ENCODE measurements at places on chromosomes 7 and 10.

DNA sequence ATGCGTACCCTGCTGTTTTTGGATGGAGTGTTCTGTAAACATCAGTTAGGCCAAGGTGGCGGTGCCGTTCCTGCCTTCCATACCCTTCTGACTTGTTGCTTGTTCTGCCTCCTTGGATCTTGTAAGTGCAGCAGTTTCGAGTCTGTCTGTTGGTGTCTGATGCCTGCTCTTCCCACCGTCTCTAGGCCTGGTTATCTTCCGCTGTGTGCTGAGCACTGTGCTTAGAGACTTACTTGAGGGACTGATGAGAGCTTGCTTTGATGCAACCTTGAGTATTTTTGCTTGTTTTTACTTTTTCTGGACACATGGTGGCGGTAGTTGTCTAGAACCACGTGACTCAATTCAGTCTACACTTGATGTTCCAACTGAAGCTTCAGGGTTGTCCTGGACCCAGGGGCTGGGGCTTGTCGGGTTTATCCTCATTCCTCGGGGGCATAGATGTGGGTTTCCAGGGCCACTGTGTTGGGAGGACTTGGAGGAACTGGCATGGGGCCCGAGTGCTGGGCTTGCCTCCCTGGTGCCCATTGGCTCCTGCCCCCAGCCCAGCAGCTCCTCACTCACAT, 14.4 kb upstream of the SPRN start:
- DNase-seq, result no peak

- DNase-seq, result no peak
Observed at GRCh38 chr10:130226012-130226411, 89.8 kb downstream of the GLRX3 start.

DNA sequence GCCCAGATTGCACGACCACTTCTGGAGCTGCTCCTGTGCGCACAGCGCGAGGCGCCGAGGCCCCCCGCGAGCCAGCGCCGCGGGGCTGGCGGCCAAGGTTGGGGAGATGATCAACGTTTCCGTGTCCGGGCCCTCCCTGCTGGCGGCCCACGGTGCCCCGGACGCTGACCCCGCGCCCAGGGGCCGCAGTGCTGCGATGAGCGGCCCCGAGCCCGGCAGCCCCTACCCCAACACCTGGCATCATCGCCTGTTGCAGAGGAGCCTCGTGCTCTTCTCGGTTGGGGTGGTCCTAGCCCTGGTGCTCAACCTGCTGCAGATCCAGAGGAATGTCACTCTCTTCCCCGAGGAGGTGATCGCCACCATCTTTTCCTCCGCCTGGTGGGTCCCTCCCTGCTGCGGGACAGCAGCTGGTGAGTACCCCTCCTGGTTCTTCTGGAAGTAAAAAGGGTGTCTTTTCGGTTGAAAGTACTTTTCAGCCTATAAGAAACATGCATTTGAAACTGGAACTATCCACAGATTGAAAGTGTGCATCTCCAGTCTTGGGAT, 683 bp downstream of the INSIG1 start:
- DNase-seq, result no peak

DNA sequence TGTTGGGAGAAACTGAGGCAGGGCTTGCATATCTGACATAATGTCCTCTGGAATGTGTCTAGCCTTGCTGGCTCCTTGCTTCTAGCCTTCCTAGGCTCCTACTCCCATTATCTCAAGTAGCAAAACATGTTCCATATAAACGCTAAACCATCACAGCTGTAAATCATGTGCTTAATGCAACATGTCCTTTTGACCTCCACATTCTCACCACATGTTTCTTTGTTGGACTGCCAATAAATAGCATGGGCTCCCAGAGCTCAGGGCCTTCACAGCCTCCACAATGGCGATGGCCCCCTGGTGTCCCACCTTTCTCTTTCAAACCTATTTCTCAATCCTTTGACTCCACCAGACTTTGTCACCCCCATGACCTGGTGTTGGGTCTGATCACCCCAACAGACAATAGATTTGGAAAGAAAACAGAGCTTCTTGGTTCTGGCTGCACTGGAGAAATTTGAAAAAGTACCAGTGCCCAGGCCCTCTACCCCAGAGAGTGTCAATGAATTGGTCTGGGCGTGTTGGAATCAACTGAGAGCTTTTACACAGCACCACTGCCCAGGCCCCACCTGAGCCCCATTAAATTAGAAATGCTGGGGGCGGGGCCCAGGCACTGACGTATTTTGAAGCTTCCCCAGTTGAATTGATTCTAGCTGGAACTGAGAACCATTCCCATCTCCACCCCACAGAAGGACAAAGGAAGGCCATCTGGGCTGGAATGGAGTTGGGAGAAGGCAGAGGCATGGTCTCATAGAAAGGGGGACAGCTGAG, 41.3 kb upstream of the GGCT start:
- no peak for DNase-seq

DNA sequence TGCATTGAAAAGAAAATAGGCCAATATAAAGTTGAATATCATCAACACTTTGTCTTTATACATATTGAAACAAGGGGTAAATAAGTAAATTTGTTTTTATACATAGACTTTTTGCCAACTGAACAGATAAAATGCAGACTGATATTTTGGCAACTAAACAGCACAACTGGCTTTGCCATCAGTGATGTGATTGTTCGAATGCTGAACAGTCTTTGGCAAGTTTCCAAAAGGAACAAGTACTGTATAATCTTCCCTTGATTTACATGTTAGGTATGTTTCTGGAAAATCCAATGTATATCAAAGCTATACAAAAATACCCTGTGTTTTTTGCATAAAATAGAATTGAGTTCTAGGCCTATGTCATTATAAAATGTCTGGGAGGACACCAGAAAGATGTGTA, 18.2 kb upstream of the ANKRD1 start:
- DNase-seq, result no peak

- DNase-seq, result no peak
Observed at GRCh38 chr7:113370910-113371309, 252.6 kb upstream of the SMIM30 start.

DNA sequence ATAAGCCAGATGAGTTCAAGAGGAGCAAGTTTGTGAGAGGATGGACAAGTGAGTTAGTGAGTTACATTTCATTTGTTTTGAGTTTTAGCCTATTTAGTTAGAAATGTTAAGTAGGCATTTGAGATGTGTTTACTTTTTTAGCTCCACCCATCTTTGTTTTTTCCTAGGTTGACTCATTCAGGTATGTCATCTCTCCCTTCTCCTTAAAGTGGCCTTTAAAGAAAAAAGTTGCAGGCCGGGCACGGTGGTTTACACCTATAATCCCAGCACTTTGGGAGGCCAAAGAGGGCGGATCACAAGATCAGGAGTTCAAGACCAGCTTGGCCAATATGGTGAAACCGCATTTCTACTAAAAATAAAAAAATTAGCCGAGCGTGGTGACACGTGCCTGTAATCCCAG, 71.2 kb downstream of the BMPR1A start:
- no peak for DNase-seq

- DNase-seq, result no peak
Observed at GRCh38 chr10:42111076-42111475, 527.3 kb downstream of the ZNF33B start.

- no peak for DNase-seq
Observed at GRCh38 chr10:4781955-4782354, 44.1 kb upstream of the AKR1E2 start.

DNA sequence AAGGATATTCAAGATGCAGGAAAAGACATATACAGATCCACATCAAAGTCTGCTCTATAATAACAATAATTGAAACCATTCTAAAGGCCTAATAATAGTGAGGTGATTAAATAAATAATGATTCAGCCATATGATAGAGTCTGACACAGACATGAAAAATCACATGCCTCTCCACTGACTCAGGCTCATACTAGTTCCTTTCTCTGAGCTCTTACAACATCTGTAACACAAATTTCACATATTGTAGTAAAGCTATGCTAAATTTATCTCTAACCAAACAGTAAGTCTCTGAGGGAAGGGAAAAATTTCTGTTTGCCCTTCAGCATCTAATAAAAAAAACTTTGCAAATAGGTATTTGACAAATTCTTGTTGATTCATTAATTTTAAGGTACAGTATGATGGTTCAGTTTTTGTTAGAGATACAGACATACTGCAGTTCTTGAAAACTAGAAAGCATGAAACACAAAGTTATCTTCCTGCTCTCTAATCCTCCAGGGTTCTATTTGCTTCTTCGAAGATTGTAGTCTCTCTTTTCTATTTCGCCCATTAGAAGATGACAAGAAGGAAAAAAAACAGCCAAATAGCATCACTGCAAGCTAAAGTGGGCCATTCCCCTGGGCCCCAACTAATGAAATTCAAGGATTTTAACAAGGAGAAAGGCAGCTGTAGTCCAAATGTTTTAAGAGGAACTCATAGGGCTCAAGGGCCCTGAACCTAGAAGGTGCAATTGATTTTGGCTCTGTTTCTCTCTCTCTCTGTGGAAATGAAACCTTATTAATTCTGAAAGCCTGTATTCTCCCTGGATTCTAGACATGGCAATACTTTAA, 53.9 kb downstream of the CUBN start:
- no peak for DNase-seq

- no peak for DNase-seq
Observed at GRCh38 chr7:66953044-66953427, 32.0 kb downstream of the TMEM248 start.

GRCh38 chr7:101575721-101576120, 53.4 kb downstream of the MYL10 start:
- no peak for DNase-seq
